ENCODE measurements at places on chromosomes 11 and 22.

- no peak for DNase-seq
These were observed 512.8 kb downstream of the INSC start for GRCh38 chr11:15627560-15627959.

DNA sequence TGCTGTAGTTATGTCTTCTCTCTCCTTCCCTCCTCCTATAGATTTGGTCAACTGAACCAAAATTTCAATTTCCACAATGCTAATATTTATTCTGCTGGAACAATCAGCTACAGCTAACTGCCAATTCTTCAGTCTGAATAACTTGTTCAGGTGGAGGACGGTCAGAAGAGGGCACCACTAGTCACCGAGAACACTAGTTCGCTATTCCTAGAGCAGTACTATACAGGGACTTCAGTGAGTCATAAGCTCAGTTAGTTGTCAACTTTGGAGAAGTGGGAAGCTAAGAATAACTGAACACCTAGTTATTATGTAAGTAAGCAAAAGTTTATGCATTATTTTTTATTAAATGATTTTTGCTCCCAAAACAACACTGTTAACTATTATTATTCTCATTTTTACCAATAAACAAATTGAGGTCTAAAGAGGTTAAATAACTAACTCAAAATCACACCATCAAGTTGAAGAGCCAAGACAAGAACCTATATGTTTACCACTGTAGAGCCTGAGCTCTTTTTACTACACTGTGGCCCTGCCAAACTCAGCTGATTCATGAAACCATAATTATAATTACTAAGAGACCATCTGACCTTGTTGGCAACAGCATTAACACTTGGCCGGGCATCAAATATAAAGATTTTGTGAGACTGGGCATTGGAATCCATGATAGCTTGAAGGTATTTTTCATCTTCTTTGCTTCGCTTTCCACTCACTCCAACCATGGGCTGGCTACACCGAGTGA lies 59.0 kb downstream of the CEP57 start:
- DNase-seq: no peak

DNA sequence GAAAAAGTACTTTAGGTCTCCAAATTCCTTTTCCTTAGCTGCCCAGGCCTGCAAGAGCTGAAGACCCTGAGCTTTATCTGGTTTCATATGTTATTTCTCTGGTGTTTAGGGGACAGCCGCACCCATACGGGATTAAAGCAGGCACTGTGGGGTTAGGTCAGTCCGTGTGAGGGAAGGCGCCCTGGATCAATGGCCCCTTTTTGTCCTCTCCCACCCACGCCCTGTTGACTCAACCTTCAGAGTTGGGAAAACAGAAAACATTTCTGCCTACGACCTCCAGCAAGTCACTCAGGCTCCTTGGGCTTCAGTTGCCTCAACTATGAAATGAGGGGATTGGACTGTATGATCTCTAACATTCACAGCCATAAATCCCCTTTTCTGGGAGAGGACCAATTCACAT lies 55.2 kb upstream of the BARX2 start:
- no peak for DNase-seq

DNA sequence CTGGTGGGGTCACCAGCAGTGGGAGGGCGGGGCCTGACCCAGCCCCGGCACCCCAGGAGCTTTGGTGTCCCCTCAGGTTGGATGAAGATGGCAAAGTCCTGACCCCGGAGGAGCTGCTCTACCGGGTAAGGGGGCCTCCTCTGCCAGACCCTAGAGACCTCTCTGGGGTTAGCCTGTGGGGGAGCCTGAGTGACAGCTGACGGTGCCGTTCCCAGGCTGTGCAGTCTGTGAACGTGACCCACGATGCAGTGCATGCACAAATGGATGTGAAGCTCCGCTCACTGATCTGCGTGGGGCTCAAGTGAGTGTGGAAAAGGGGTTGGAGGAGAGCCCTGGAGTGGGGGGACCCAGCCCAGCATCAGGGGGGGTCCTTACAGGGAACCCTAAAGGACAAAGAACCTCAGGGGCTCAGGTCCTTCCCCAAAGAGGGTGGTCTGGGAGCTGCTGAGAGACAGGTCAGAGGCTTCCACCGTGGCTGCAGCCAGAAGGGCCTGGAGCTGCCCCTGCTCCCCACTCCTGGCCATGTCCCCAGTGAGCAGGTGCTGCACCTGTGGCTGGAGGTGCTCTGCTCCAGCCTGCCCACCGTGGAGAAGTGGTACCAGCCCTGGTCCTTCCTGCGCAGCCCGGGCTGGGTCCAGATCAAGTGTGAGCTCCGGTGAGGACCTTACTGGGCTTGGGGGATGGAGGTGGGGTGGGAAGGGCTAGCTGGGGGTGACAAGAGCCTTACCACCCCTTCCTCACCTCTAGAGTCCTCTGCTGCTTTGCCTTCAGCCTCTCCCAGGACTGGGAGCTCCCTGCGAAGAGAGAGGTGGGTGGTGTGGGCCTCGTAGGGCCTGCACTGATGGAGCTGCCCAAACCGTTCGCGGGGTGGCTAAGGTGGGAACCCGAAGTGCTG lies 38.6 kb downstream of the SGSM3 start:
- no peak for DNase-seq

DNA sequence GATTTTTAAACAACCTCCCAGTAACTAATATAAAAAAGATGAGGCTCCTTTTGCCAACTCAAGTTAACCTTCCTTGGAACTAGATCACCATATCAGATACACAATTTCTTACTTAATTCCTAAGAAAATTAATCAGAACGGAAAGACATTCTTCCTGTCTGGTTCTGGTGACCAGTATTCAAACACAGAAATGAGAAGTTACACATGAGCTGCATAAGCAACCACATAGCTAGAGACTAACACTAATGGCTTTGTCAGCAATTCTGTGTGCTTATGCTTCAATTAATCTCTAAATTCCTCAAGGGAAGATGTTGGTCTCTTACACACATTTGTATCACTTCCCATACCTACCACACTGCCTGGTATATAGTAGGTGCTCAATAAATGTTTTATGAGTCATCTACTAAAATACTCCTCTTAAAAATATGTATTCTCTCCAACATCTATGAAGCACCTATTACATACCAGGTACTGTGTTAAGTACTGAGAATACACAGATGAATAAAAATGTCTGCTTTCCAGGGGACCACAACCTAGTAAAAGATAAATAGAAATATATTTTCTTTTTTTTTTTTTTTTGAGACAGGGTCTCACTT lies 54.5 kb downstream of the GAB2 start:
- no peak for DNase-seq
